Daoy (cell line): ENCODE measurements at places on chromosomes 16 and 17. TPM values are rescaled to one million over a fixed set of nuclear protein-coding genes. Genes with fewer than 3 reads are reported as not detected.

TRAPPC1 gene
- total RNA-seq: 5.4 and 13.1 TPM in 2 replicates

ARMC7 gene
- total RNA-seq: 2.6 and 3.6 TPM in 2 replicates

CRHR1 gene
- 0.63 TPM in 1 of 2 replicates, not detected in the other for total RNA-seq

TMEM235 gene
- not detected in 2 replicates for total RNA-seq

TMC8 gene
- total RNA-seq: not detected in 2 replicates

RNF151 gene
- total RNA-seq: not detected in 2 replicates

REXO5 gene
- total RNA-seq: 4.7 and 17.3 TPM in 2 replicates

PTX4 gene
- not detected in 2 replicates for total RNA-seq

KRTAP9-4 gene
- not detected in 2 replicates for total RNA-seq

SLC12A3 gene
- total RNA-seq: not detected in 2 replicates

OR4D1 gene
- 0.06 TPM in 1 of 2 replicates, not detected in the other for total RNA-seq

TAT gene
- not detected in 2 replicates for total RNA-seq

RAMP2 gene
- total RNA-seq: 2.7 TPM in 1 of 2 replicates, not detected in the other

ICAM2 gene
- total RNA-seq: 5.0 and 7.7 TPM in 2 replicates

BAHCC1 gene
- 6.8 and 11.0 TPM in 2 replicates for total RNA-seq

SMIM36 gene
- total RNA-seq: not detected in 2 replicates

KRT23 gene
- not detected in 2 replicates for total RNA-seq

ABCA10 gene
- 0.06 TPM in 1 of 2 replicates, not detected in the other for total RNA-seq

PRSS53 gene
- total RNA-seq: 0.39 and 1.2 TPM in 2 replicates

CDC6 gene
- total RNA-seq: 124 and 145 TPM in 2 replicates

C17orf113 gene
- total RNA-seq: 0.23 and 0.30 TPM in 2 replicates

OSGIN1 gene
- 1.4 and 1.8 TPM in 2 replicates for total RNA-seq

GALK1 gene
- total RNA-seq: 14.3 and 29.9 TPM in 2 replicates

IL17C gene
- not detected in 2 replicates for total RNA-seq

TBC1D3G gene
- not detected in 2 replicates for total RNA-seq

HNF1B gene
- not detected in 2 replicates for total RNA-seq

RAB37 gene
- not detected in 2 replicates for total RNA-seq

SDR42E1 gene
- total RNA-seq: 1.5 and 1.6 TPM in 2 replicates

FBXW10 gene
- total RNA-seq: 0.06 TPM in 1 of 2 replicates, not detected in the other

GRIN2A gene
- total RNA-seq: 2.7 and 4.8 TPM in 2 replicates

CCL3 gene
- 0.46 TPM in 1 of 2 replicates, not detected in the other for total RNA-seq

NPIPA3 gene
- 0.24 TPM in 1 of 2 replicates, not detected in the other for total RNA-seq

HSPB9 gene
- total RNA-seq: 0.06 TPM in 1 of 2 replicates, not detected in the other

RTN4RL1 gene
- 0.83 TPM in 1 of 2 replicates, not detected in the other for total RNA-seq

CHST4 gene
- 0.06 and 0.30 TPM in 2 replicates for total RNA-seq

CTRL gene
- total RNA-seq: 0.74 and 1.6 TPM in 2 replicates
